ENCODE measurements at places on chromosomes 2 and 18.

- DNase-seq: no peak
Measured at GRCh38 chr2:47838249-47838648, 55.3 kb downstream of the MSH6 start.

- DNase-seq: no peak
Measured at GRCh38 chr2:65232636-65233035, 5.0 kb downstream of the ACTR2 start.

DNA sequence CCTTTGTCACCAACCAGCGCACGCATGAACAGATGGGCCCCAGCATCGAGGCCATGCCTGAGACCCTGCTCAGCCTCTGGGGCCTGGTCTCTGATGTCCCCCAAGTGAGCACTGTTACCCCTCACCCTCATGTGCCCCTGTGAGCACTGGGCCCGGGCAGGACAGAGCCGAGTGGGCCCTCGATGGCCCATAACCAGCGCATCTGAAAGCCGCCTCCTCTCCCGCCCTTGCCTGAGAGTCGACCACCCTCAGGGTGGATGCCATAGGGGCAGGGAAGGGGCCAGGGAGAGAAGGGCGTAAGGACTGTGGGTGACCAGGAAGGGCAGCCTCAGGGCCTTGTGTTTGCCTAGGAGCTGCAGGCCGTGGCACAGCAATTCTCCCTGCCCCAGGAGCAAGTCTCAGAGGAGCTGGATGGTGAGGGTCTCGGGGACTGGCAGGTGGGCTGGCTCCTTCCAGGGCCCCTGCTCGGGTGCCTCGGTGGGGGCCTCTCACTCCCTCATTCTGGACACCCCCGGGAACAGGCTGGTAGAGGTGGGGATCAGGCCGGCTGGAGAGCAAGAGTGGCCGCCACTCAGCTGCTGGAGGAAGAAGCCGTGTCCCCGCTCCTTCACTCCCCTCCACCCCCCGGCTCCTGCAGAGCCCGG lies 2.1 kb downstream of the PROM2 start:
- no peak for DNase-seq

DNA sequence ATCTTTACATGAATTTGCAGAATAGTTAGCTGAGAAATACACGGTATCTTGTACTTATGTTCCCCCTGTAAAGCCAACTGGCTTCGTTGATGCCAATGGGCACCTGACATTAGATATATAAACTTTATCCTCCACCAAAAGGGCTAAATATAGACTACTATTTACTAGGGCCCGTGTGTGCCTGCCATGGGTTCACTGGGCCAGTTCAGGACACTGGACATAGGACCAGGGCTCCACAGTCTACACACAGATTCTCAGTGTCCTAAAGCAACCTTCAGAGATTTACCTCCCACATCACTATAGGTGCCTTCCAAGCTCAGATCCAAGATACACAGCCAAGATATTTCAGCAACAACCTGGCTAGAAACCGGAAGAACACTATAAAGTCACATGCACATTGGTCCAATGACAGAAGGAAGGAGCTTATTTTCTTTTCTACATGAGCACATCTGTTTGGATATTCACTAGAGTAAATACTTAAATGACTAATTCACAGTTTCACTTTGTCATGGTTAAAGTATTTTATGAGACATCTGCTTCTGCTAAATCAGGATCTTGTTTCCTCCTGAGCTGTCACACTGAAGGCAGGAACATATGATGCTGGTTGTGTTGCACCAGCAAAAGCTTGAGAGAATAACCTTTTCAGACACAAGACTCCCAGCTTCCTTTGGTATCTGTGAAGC lies 95.1 kb downstream of the MYO5B start:
- peak; percentile 81 for DNase-seq

DNA sequence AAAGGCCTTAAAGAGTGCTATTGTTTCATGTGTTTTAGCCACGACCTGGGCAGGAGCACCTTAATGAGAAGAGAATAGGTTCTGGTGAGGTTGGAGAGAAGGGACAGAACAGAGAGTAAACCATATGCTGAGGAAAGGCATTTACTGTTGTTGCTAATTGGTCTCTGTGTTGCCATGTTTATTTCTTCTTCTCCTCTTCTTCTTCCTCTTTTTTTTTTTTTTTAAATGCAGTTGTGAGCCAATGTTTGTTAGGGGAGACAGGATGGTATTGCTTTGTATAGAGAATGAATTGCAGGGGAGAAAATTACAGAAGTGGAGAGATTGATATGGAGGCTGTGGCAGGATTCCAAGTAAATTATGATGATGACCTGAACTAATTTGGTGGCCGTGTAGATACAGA lies 2.6 kb downstream of the SCN9A start:
- DNase-seq: no peak

DNA sequence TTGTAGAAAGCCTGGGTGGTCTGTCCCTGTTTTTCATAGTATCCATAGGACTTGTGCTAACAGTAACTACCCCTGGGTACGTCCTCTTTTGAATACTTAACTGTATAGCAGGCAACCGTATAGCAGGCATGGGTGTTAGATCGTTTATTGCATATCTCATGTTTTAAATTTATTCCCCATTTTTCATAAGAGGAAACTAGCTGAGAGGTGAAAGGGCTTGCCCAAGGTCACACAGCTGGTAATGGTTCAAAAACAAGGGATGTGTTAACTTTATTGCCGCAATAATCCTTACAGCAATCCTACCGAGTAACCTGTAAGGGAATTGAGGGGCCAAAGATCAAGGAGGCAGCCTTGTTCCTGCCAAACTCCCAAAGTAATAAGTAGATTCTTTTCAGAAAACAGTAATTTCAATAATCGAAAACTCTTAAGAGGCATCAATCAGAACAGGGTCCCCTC lies 990 bp upstream of the MGAT4A start:
- no peak for DNase-seq

- DNase-seq: peak; percentile 55
Measured at GRCh38 chr2:180983468-180984242, 3.2 kb downstream of the UBE2E3 start.
